ENCODE measurements at places on chromosomes 2 and 18.

- DNase-seq = no peak
Observed at GRCh38 chr18:76486038-76486437, 9.0 kb downstream of the ZNF516 start.

DNA sequence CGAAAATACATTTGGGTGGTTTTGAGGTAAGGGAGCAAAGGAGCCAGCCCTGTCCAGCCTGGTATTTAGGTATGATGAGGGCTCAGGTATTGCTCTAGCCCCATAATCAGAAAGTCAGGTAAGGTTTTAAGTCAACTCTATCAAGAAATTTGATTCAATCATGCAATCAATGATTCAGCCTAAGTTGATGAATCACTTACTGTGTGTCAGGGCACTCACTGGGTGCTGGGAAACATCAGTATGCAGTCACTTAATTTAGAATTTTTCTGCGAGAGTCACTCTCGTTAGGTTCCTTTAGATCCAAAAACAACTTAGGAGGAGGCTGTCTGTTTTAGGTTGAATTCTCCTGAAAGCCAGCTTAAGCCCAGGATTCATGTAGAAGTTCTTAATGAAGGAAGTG lies 17.7 kb upstream of the SERPINB2 start:
- no peak for DNase-seq

GRCh38 chr2:51953931-51954330 lies 922.0 kb upstream of the NRXN1 start:
- no peak for DNase-seq

GRCh38 chr2:199962203-199962602 lies 6.8 kb downstream of the MAIP1 start:
- no peak for DNase-seq

DNA sequence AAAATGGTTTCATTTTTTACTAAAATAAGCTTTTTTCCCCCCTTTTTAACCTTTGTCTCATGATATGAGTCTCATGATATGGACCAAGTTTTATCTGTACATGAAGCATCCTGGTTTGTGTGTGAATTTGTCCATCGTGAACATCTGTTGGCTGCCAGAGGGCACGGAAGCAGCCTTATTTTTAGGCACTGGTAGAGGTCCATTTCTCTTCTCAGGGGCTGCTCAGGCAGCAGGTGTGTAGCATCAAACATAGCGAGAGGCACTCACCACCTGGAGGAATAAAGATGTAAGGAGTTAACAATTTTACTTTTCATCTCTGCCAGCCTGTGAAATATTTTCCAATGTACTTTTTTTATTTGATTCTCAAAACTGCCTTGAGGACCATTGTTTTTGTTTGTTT lies 134.5 kb downstream of the RHBDD1 start:
- DNase-seq = no peak

DNA sequence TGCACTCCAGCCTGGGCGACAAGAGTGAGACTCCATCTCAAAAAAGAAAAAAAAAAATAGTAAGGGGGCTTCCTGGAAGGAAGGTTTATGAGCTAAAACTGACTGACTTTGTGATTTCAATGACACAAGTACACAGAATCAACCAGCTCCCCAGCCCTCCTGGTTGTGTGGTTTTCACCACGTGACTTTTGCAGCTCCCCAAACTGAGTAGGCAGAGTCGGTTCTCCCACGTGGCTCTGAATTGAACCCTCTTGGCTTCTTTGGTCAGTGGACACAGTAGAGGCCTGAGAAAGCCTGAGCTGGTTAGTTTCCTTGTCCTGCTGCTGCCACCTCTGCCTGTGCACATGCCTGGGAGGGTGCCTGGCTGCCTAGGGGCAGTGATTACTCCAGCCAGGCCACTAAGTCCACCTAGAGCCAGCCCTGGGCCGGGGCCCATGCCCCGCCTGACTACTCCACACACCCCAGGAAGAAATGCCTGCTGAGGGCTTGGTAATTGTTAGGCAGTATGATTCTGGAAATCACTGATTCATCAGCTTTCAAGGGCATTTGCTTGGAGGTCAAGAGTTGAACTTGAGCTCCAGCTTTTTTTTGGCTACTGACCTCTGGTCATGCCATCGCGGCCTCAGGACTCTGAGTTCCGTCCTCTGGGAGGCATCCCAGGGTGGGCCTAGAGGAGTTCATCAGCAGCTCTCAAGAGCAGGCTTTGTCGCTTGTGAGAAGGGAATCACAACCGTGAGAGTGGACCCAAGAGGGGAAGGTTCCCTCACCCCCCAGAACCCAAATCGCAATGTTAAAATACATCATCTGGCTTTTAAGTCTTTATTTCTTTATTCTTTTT lies 431.9 kb upstream of the HS6ST1 start:
- no peak for DNase-seq

- DNase-seq = peak; percentile 64
Observed at GRCh38 chr2:190088917-190089316, 26.4 kb upstream of the MSTN start.

DNA sequence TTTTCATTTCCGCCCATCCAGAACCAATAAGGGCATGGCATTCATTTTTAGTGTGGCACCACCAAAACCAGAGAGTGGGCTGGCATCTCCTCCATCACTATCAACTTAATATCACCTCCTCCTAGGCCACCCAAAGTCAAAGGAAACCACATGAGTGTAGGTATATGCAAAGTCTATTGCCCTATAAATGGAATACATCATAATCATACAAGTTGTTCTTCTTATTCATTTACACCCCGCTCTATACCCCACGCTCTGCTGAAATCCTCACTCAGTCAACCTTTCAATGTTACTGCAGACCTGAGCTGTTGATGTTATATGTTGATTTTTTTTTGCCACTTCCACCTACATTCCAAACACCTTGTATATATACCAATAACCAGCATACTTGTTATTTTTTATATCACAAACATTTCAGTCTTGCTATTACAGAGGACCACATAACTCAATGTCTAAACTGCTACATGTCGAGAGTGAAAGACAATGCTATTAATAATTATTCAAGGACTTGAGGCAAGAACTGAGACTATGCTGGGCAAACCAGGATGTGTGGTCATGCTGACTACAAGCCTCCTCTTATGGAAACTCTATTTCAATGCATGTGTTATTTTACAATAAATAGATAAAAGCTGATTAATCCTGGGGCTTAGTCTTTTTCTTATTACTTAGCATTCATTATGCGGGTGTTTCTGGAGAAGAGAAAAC lies 466.5 kb upstream of the ID2 start:
- no peak for DNase-seq

- no peak for DNase-seq
Observed at GRCh38 chr2:100674666-100675065, 111.9 kb downstream of the PDCL3 start.

GRCh38 chr2:120436460-120436739 lies 90.5 kb downstream of the INHBB start:
- DNase-seq = no peak

DNA sequence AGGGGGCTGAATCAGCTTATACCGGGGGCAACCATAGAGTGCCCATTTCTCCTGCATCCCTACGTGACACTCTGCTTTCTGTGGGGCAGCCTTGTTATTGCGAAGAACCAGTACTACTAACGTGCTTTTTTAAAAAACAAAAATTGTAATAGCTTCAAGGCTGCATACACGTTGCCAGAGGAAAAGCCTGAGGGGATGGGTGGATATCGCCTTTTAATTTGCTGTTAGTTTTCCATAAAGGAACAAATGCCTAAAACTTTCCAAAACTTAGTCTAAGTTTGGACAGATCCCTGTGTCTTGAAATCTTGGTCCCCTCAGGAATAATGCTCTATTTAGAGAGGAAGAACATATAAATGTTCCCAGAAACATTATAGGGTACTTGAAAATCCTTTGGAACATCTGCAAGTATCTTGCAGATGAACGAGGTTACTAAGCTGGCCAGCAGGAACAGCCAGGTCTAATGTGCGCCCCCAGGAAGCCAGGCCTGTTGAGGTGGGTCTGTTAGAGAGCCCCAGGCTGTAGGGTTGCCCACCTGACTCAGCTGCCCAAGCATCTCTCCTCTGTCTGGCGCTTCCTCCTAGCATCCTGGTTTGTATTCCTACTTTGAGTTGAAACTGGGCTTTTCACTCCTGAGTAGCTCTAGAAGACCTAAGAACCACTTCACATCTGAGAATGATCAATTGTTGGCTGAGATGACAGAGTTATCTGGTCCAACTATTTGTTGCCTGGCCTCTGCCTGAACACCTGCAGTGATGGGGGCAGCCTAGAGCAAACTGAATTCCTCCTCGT lies 96.9 kb downstream of the TGOLN2 start:
- DNase-seq = no peak

GRCh38 chr18:58526425-58527284 lies 102.2 kb downstream of the ALPK2 start:
- no peak for DNase-seq

- DNase-seq = no peak
Observed at GRCh38 chr18:30088238-30089015, 954.1 kb downstream of the DSC3 start.

GRCh38 chr18:14089191-14089590 lies 43.0 kb downstream of the ZNF519 start:
- DNase-seq = no peak

- DNase-seq = no peak
Observed at GRCh38 chr18:60197671-60198462, 174.7 kb downstream of the MC4R start.

GRCh38 chr18:63112706-63113105 lies 206.9 kb downstream of the BCL2 start:
- DNase-seq = no peak

- DNase-seq = no peak
Observed at GRCh38 chr2:68125821-68126220, 31.9 kb upstream of the PNO1 start.
